LoVo (cell line): ENCODE measurements at places on chromosomes 12 and 14.
A peak's percentile ranks its signal among the peaks of the same experiment; 100 is the strongest.

GRCh38 chr14:32702562-32702961 is 236.1 kb upstream of the NPAS3 start:
- no peak for DNase-seq

DNA sequence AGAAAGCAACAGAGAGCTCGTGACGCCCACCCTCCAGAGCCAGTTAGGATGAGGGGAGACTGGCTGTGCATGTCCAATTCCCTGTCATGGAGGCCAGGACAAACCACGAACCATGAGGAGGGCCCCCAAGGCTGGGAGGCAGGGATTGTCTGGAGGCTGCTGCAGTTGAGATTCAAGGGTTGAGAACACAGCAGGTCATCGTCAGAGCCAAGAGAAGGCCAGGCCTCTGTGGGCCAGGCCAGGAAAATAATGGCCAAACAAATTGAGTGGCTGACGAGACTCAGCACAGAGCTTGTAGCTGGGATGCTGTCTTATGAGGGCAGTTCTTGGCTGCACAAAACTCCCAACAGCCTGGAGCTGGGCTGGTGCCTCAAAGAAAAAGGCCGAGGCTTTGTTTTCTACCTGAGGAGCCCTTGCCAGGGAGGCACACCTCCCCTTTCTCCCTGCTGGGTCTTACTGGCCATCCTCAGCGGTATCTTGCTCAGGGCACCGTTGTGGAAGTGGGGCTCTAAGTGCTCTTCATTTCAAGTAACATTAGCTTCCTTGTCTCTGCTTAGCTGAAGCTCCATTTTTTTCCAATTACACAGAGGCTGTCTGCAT is 665.9 kb downstream of the BCL11B start:
- no peak for DNase-seq

GRCh38 chr12:84355561-84355960 is 557.0 kb downstream of the SLC6A15 start:
- DNase-seq: no peak

DNA sequence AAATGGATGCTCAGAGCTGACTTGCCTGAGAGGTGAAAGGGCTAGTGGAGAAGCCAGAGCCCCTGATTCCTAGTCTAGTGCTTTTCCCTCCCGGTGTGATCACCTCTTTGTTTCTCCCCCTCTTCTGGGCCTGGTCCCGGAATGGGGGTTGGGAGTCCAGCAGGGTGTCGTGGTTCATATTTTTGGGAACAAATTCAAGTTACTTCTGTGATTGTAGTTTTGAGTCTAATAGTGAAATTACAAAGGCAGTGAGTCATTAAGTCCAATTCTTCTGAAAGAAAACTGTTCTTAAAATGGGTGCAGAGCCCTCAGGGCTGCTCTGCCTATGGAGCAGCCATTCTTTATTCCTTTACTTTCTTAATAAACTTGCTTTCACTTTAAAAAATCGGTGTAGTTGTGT is 7.6 kb downstream of the SUSD6 start:
- no peak for DNase-seq

GRCh38 chr12:101671833-101672232 is 25.6 kb upstream of the CHPT1 start:
- no peak for DNase-seq

DNA sequence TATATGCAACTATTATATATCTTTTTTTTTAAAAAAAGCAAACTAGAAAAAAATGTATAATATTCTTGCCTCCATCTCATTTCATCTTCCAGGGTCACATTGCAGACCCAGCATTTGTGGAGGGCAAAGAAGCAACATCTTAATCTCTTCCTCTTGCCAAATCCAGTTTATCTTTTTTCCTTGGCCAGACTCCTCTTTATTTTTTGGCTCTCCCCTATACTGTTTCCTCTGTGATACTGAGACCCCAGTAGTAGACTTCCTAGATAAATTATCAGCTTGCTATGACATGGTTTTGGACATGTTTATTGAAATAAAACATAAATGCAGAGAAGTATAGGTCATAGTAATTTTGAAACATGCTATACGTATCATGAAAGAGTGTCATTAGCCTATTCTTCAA is 303.8 kb upstream of the DDHD1 start:
- no peak for DNase-seq

DNA sequence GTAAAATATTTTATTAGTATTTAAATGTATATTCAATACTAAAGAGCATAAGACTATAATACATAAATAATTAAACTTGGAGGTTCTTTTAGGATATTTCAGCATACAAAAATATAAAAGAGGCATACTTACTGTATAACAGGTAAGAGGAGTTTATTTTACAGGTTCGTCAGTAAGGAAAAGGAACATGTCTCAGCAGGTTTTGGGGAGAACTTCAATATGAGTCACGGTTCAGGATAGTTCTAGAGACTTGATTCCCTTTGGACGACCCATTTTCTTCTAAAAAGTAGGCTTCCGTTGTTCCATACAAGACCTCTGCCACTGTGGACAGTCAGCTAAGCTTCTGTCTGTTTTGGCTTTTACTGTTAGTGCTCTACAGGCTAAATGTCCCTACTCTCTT is 181.1 kb downstream of the ALX1 start:
- no peak for DNase-seq

DNA sequence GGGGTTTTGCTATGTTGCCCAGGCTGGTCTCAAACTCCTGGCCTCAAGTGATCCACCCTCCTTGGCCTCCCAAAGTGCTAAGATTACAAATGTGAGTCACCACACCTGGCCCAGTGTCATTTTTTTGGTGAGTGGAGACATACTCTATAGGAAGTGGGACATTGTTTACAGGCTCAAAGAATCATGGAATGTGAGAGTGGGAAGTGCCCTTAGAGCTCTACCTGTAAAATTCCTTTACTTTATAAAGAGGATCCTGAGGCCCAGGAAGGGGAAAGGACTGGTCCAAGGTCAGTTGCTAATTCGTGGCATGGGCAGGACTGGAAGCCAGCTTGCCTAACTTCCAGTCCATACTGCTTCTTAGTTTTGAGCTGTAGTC is 8.7 kb upstream of the ADCK1 start:
- DNase-seq: no peak

- DNase-seq: no peak
Observed at GRCh38 chr12:104547235-104547634, 90.5 kb downstream of the CHST11 start.

DNA sequence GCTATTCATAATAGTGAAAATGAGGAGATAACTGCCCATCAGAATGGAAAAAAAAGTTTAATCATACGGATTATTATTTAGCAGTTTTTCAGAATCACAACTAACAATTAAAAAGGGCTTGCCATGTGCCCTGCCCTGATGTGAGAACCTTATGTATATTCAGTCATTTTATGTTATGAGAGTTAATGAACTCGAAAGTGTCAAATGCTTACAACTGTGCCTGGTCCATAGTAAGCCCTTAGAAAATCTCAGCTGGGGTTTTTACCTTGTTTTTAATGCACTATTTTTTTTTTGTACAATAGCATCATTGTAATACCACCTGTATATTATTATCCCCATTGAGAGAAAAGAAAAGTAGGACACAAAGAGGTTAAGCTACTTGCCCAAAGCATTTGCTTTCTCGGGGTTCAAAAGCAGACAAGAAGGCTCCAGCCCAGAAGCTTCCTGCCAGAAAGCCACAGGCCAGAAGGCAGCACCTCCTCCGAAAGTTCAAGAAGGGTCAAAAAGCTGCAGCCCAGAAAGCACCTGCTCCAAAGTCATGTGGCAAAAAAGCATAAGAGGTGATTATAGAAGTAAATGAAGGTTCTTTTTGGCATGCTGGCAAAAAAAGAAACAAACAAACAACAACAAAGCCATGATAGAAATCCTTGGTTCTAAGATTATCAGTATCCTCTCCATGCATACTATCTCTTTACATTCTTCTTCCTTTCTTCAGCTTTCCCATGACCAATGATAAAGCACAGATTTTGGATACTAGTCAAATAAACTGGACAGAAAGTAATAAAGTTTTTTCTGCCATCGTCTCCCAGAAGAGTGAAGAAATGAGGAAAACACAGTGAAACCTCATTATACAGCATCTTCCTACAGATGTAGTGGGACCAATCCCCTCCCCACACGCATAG is 59.1 kb upstream of the NAP1L1 start:
- no peak for DNase-seq

DNA sequence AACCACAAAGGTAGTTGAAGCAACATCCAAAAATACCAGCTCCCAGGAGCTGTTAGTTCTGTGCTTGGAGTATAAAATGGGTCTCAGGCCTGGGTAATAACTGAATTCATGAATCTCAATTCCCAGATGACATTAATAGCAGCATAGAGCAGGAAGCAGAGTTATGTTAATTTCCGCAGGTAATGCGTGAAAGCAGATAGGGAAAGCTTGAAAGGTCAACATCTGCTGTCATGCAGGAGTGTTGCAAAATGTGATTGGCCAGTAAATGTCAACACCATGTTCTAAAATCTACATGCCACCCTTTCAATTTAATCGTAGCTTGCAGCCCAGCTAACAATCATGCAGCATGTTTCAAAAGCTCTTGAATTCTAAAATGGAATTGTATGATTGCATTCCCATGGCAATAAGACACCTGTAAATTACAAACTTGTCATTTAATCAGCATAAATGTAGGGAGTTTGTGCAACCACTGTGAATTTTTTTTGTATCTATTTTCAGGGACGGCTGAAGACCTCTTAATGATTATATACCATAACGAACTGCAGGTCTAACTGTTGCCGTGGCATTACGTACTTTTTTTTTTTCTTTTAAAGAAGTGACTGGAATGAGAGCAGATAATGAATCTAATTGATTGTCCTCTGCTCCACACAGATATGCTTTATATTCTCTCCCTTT is 635.8 kb upstream of the FOXG1 start:
- no peak for DNase-seq

- no peak for DNase-seq
Observed at GRCh38 chr12:110203546-110203945, 77.5 kb upstream of the ATP2A2 start.

GRCh38 chr12:126569706-126570105 is 1504.5 kb downstream of the AACS start:
- DNase-seq: no peak

DNA sequence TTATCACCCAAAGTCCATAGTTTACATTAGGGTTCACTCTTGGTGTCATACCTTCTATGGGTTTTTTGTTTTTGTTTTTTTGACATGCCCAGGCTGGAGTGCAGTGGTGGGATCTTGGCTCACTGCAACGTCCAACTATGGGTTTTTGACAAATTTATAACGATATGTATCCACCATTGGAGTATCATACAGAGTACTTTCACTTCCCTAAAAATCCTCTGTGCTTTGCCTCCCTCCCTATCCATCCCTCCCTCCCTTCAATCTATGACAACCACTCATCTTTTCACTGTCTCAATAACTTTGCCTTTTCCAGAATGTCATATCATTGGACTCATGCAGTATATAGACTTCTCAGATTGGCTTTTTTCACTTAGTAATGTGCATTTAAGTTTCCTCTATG is 139.0 kb upstream of the CCDC198 start:
- DNase-seq: no peak

- peak; percentile 74 for DNase-seq
Observed at GRCh38 chr12:11500188-11500860, 105.0 kb upstream of the PRB2 start.

GRCh38 chr12:116165036-116165425 is 112.5 kb downstream of the MED13L start:
- DNase-seq: peak; percentile 68

DNA sequence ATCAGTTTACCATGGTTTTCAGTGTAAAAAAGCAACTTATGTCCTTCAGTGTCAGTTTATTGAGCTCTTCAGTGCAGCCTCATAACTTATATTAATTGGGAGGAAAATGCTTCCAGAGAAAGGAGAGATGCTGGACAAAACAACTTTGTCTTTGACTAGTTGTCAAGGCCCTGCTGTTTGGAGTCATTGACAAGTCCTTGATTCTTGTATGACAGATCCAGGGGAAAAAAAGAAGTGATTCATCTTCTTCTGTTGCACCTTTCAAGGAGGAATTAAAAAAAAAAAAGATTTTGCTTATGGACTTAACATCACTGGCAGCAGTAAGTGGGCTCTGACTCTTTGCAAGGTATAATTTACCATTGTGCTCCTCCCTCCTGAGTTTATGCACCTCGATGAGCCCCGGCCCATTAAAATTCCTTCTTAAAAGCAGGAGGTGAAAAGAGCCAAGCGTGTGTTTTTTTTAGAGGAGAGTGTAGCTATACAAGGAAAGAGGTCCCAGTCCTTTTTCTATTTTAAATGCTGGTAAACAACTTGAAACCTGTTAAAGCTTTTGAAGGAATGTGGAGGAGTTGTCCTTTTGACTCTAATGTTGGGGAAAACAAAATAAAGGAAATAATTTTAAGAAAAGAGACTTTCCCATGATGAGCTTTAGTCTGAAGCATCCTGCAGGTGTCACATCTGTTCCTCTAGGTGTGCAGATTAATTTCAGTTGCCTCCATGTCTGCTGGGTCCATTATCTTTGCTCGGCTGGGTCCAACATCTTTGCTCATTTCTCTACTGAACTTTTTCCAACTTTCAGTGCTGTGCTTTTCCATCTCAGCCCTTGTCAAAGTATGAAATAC is 431.6 kb downstream of the RAD51B start:
- DNase-seq: no peak

GRCh38 chr12:66662729-66663128 is 16.1 kb downstream of the GRIP1 start:
- peak; percentile 19 for DNase-seq

DNA sequence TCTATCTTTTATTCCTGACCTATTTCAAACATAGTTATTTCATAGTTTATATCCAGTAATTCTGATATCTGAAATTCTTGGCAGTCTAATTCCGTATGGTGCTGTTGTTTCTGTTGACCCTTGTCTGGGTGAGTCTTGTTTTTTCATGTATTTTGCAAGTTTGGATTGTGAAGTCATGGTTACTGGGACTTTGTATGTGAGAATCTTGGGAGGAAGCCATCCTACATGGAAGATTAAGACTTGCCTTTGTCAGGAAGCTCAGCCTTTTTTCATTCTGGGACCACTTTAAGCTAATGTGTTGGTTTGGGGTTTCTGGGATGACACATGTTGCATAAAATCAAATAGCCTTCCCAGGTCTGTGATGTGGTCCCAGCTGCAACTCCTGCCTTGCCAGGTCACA is 191.6 kb upstream of the E2F7 start:
- no peak for DNase-seq

DNA sequence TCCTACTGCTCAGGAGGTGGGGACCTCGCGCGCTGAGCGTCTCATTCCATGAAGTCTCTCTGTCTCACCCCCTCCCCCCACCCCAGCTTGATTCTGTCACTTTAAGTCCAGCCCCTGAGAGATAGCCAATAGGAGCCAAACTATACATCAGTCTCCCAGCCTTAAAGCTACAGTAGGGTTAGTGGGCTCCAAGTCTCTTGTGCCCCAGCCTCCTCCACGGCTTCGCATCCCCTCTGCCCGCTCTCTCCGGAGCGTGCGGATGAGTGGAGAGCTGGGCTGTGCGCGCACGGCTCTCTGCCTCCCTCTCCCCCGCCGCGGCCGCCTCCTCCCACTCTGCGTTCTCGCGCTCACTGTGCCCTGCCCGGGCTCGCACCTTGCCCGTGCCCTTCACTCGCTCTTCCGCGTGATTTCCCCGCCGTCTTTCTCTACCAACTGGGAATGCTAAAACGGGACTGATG is at the start of gene ESRRB:
ESRRB (plus strand) TSS at position 191 of the 458 bp plus-strand sequence; CDS start at position 456, 265 bp downstream.
- no peak for DNase-seq

GRCh38 chr14:105861985-105862465 is 335.6 kb downstream of the TMEM121 start:
- DNase-seq: no peak

- no peak for DNase-seq
Observed at GRCh38 chr14:92656306-92657081, 91.9 kb downstream of the LGMN start.
